Ovary (tissue), 10 donors: ENCODE measurements at places on chromosomes 13 and 19. TPM values are rescaled to one million over a fixed set of nuclear protein-coding genes. Genes with fewer than 3 reads are reported as not detected.

MEF2B gene
- polyA plus RNA-seq = 0.35 TPM

GRCh38 chr13:41864658-41865057, 96.3 kb downstream of the VWA8 start:
- DNase-seq = no peak

DNA sequence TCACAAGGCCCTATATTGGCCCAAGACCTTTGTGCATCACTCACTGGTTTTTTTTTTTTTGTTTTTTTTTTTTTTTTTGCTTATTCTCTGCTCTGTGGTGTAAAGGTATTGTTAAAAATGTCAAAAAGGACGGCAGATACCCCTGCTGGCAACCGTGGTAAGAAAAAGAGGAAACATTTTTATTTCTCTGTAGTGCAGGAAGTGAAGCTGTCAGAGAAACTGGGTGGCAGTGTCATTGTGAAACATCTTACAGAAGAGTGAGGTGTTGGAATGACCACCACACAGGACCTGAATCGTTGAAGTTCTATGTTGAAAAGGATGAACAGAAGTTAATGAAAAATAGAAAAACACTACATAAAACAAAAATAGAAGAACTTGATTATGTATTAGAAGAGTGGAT, 346.4 kb downstream of the FGF9 start:
- DNase-seq = no peak

GGN gene
- polyA plus RNA-seq = not detected

- no peak for DNase-seq
These were observed 99.2 kb downstream of the ANKRD10 start for GRCh38 chr13:110815471-110816204.

C19orf44 gene
- 6.3 TPM for polyA plus RNA-seq

PRDX2 gene
- polyA plus RNA-seq = 98.3 TPM

MEX3D gene
- 17.6 TPM for polyA plus RNA-seq

C19orf47 gene
- polyA plus RNA-seq = 3.5 TPM
